ENCODE measurements at places on chromosomes 4 and X.

DNA sequence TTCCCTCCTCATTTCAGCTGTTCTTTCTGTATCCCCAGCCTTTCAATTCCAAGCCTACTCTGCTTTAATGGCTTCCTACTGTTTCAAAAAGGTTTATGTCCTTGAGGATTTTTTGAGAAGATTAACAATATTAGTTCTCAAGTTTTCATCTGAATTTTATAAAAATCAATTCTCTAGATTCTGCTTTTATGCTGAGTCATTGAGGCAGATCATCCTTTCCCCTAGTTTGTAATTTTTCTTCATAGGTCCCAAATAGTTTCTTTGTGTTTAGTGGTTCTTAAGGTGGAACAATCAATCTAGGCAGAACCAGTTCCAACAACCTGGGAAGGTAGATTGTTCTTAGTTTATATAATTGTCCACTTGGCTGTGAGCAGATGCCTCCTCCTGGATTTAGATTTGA lies 100.1 kb upstream of the NAP1L5 start:
- no peak for DNase-seq

DNA sequence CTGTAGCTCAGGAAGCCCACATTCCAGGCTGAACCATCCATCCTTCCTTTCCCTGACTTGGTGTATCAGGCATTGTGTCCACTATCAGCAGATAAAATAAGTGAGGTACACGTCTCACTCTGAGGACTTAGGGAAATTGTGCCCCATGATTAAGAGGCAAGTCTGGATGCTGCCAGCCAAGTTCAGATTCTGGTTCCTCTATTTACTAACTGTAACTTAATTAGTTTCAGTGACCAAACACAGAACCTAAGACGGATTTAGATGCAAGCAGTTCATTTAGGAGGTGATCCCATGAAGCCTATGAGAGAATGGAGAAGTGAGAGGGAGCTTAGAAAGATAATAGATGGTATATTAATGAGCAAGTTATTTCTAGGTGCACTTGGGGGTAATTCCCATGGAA lies 56.6 kb upstream of the PACRGL start:
- no peak for DNase-seq

GRCh38 chr4:152115794-152116193 lies 355.0 kb upstream of the GATB start:
- no peak for DNase-seq

DNA sequence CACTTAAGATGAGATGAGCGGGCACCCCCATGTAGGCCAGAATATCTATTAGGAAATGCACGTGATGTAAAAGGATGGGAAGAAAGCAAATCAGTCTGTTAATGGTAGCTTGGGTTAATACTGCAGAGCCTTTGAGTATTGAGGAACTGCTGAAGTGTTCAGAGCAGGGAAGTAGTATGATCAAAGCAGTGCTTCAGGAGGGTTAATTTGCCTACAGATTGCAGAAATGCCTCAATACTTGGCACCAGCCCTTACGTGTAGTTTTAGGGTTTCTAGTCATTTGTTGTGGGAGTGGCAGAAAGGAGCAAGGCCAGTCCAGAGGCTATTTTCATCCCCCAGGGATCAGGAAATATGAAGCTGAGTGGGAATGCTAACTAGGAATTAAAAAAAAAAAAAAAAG lies 19.7 kb downstream of the ZFX start:
- no peak for DNase-seq

- DNase-seq = peak; percentile 19
These were observed at the start of gene ETNPPL for GRCh38 chr4:108762559-108763225. ETNPPL (minus strand) TSS chr4:108763053; CDS start chr4:108762898, 155 bp downstream.

GRCh38 chr4:111778543-111778942 lies 366.7 kb upstream of the FAM241A start:
- DNase-seq = no peak

DNA sequence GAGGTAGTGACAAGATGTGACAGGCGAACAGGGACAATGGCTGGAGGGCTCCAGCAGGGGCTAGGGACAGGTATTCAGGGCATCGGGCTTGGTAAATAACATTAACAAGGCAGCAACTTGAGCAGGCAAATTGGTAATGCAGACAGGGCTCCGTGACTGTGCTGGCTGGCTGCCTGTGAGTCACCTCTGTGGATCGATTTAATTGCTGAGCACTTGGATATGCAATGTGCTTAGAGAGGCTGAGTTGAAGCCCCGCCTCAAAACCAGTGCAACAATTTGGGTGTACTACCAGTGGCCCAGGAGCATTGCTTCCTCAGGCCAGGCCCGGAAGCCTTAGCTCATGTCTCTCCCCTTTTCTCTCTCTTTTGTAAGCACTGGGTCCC lies 19.5 kb downstream of the CNGA2 start:
- DNase-seq = peak; percentile 73

GRCh38 chr4:31788676-31789075 lies 1068.5 kb downstream of the PCDH7 start:
- DNase-seq = no peak

DNA sequence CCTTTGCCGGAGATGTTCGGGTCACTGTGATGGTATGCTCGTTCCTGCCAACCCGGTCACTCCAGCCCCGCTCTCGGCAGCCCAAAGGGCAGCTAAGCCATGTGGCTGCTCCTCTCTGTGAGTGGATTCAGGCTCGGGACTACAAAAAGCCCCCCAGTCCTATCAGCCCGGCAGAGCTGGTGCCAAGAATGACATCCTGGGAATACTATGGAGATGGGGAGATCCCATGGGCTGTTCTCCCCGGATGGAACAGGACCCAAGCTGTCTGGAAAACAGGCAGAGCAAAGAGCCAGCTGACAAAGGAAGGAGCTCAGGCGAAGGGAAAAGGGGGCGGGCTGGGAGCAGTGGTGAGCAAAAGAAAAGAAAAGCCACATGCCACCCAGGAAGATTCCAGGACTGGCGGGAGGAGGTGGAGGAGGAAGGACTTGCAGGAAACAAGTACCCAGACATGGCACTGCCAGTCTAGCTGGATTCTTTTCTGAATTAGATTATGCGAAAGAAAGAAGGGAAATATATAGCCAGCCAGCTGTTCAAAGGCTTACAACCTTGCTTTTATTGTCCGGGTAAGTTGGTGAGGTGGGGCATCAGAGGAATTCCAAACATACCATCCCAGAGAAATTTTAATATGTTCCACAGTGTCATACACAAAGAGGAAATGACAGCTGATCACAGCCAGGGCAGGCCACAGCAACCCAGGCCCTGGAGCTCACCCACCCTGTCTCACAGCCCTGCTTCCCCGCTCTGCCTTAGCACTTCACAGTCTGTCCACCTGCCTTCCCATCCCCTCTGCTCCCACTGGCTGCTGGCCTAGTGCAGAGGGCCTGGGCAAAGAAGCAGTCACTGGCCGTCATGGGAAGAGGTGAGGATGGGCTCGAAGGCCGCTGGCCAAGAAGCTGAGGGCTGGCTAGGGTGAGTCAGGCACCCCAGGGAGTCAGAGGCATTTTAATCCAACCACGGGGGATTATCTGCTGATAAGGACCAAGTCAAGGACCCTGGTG lies 3.4 kb downstream of the NDP start:
- no peak for DNase-seq

DNA sequence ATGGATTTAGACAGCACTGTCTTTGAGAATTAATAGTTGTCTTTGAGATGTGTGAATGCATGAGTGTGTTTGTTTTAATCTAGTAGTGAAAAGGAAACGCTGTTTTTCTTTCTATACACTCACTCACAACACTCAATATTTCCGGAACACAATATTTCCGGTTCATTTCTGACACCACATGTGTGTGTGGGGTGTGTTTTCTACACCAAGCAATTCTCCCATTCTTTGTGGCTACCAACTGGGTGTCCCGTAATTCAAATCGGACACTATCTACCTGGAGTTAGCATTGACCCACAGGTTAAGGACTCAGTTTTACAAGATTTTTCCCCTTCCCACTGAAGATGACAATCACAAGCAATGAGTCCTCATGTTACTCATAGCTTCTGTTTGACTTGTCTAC lies 113.9 kb downstream of the SNCA start:
- no peak for DNase-seq

DNA sequence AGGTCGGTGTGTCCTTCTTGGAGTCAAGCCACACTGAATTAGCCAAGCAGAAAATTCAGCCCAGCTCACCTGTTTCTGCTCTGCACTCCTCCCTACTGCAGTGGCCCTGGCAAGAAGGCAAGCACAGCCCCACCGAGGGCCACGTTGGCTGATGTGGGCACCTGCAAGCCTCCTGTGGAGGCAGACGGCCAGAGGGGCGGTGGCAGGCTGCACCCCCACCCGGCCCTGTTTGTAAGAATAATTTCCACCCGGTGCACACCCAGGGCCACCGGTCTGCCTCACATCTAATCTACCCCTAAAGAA lies 18.8 kb downstream of the PPP2R2C start:
- DNase-seq = no peak

DNA sequence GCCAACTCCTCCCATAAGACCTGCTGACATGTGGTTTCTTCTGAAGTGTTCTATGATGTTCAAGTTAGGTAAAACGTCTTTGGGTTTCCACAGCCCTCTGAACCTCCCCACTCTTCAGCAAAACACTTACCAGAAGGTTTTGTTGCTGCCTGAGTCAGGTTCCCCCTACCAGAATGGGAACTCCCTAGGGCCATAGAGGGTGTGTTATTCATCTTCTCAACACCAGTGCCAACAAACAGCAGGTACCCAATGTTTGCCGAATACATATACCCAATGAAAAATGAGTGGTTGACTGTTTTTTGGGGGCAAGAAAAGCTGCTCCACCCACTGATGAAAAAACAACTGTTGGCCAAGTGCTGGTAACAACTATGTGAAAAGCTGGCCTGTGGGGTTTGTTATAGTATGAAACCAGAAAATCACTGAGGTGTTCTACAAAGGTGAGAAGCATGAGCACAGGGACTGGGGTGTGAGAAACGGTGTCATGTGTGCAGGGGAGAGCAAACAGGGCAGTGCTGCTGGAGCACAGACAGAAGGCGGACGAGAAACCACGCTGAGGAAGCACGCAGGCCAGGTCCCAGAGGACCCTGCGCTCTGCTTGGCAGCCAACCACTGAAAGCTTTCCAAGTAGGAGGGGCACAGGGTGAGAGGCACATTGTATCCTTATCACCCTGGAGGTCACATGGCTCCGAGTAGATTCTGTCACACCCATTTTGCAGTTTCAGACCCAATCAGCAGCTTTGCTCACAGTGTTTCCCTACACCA lies 28.8 kb downstream of the ATP8A1 start:
- peak; percentile 30 for DNase-seq

DNA sequence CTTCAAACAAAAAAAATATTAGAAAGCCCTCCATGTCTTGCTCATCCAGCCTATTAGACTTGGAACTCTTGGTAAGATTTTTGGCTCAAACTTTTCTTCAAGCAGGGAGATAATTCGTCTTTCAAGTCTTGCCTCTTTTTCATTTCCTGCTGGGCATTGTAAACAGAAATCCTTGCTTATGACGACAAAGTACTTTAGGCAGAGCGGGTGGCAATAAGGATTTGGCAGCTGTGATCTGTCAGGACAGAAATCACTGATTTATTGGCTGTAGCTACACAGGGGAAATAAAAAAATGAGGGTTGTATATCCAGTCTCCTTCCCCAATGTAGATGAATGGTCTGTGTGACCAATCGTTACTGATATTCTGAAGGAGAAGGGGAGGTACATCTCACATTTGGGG lies 121.6 kb downstream of the SLC4A4 start:
- no peak for DNase-seq

GRCh38 chrX:41491267-41492004 lies 44.3 kb downstream of the NYX start:
- peak; percentile 15 for DNase-seq

GRCh38 chr4:10122236-10122932 lies 5.8 kb upstream of the WDR1 start:
- no peak for DNase-seq

- DNase-seq = no peak
These were observed 186.6 kb downstream of the SOX3 start for GRCh38 chrX:140318296-140318695.

DNA sequence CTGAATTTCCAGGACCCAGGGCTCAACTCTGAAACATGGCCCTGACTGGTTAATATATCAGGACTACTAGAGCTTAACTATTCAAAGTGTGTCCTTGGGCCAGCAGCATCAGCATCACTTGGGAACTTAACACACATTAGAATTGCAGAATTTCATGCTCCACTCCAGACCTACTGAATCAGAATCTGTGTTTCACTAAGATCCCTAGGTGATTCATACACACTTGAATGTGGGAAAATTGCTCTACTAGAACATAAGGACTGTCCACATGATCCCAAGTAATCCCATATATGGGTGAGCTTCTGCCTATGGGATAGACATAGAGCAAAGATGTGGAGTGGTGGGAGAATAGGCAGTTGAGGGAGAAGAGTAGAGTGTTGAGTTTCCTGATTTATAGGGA lies 192.5 kb upstream of the CLNK start:
- DNase-seq = no peak

DNA sequence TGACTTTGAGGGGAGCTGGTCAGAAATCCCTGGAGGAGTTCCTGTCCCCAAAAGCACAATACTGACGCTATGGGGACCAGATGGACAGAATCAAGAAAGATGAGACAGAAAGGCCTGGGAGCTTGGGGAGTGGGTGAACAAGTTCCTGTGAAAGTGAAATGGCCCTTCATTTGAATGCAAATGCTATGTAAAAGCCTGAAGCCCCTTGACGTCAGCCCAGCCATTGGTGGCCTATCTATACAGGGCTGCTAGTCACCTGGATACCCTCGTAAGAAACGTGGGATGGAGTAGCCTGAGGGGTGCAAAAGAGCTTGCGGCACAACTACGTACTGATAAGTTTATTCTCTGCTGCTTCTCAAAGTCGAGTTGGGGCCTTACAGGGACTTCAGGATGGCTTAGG lies at the start of gene CDX4:
TSS of gene CDX4 (plus strand) at position 223 of the 400 bp plus-strand sequence. CDS start 201 bp downstream, outside the sequence.
- DNase-seq = no peak

DNA sequence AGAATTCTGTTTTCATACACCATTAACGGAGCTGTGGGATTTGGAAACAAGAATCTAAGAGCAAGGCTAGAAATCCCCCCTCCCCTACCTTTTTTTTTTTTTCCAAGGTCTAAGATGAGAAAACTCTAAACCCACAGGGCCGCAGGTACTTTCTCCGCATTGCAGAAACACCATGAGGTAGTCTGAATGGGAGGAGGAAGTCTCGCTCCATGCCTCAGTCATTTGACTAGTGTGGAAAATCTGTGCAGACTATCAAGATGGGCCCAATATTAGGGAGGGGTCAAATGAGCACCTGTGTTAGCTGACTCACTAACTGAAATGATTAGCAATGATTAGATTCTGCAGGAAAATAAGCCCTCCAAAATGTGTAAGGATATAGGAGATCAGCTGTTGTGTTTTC lies 40.9 kb upstream of the MAP3K15 start:
- no peak for DNase-seq

DNA sequence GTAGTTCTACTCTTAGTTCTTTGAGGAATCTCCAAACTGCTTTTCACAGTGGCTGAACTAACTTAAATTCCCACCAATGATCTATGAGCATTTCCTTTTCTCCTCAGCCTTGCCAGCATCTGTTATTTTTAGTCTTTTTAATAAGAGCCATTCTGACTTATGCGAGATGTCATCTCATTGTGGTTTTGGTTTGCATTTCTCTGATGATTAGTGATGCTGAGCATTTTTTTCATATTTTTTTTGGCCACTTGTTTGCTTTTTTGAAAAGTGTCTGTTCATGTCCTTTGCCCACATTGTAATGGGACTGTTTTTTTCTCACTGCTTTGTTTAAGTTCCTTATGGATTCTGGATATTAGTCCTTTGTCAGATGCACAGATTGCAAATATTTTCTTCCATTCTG lies 21.5 kb upstream of the PHKA1 start:
- DNase-seq = no peak
